ENCODE measurements at places on chromosomes 5 and 9.

GRCh38 chr5:6212244-6212643 lies 166.1 kb downstream of the MED10 start:
- no peak for DNase-seq

DNA sequence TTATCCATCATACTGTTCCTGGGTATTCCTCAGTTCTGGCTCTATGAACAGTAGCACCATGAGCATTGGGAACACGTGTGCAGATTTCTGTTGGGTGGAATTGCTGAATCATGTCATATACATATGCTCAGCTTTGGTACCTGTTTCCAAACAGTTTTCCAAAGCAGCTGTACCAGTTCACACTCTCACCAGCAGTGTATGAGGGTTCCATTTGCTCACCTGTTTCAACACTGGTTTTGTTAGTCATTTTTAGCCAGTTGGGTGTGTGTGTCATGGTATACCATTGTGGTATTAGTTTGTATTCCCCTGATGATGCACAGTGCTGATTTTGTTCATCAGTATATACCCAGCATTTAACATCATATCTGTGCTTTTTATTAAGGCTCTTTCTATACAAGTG lies 56.7 kb upstream of the ECM2 start:
- no peak for DNase-seq

- peak; percentile 19 for DNase-seq
These were observed 403.2 kb upstream of the PTGER4 start for GRCh38 chr5:40276426-40277102.

GRCh38 chr5:96936431-96937320 lies 796 bp downstream of the LNPEP start:
- DNase-seq = peak; percentile 64

DNA sequence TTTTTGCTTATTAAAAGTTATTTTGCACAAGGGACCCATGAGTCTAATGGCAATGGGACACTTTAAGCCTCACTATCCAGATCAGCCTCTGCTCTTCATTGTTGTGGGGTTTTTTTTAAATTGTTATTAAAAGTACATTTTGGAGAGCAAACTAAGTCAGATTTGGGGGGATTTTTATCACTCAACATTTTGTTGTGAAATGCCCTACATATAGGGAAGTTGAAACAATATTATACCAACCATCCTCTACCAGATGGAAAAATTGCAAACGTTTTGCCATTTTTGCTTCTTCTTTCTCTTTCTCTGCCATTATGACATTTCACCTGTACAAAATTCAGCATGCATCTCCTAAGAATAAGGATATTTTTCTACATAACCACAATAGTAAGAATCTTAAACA lies 75.3 kb downstream of the SLC1A3 start:
- DNase-seq = no peak

- no peak for DNase-seq
These were observed 20.2 kb downstream of the ARSB start for GRCh38 chr5:78964889-78965288.

GRCh38 chr9:35102465-35102768 lies 514 bp downstream of the STOML2 start:
- peak; percentile 39 for DNase-seq

- no peak for DNase-seq
These were observed 74.4 kb upstream of the RUSC2 start for GRCh38 chr9:35415402-35416097.

- DNase-seq = no peak
These were observed 35.6 kb downstream of the RASEF start for GRCh38 chr9:83027153-83027891.

GRCh38 chr9:131618071-131618479 lies 72.8 kb downstream of the PRRT1B start:
- no peak for DNase-seq

DNA sequence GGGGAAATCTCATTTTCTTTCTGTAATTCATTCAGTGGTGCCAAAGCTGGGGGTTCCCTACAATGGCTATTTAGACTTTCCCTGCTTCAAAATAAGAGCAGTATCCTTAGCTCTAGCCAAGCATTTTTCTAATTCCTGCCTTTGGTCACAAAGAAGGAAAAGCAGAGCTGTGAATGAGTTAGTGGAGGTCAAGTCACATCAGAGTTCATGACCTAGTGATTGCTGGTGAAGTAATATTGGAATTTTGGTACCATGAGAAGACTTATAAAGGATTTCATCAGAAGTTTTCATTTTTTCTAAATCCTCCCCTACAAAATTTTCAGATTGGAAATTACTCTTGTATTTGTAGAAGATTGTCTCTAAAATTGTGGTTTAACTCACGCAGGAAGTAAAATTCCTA lies 28.0 kb downstream of the DNAJC21 start:
- no peak for DNase-seq

GRCh38 chr9:90906316-90907055 lies 104.9 kb downstream of the SYK start:
- DNase-seq = no peak

GRCh38 chr5:6837519-6838110 lies 124.4 kb downstream of the TENT4A start:
- DNase-seq = peak; percentile 34

GRCh38 chr9:98226516-98226915 lies 28.9 kb downstream of the TBC1D2 start:
- DNase-seq = no peak

GRCh38 chr9:77038281-77039036 lies 19.0 kb downstream of the FOXB2 start:
- DNase-seq = no peak

GRCh38 chr5:31048282-31049270 lies 144.9 kb upstream of the CDH6 start:
- no peak for DNase-seq

GRCh38 chr5:34022121-34022705 lies 14.4 kb upstream of the AMACR start:
- DNase-seq = peak; percentile 60

- no peak for DNase-seq
These were observed 172.4 kb downstream of the IRX2 start for GRCh38 chr5:2579126-2579525.

- DNase-seq = peak; percentile 34
These were observed 4.6 kb downstream of the TEX48 start for GRCh38 chr9:114677418-114677817.

DNA sequence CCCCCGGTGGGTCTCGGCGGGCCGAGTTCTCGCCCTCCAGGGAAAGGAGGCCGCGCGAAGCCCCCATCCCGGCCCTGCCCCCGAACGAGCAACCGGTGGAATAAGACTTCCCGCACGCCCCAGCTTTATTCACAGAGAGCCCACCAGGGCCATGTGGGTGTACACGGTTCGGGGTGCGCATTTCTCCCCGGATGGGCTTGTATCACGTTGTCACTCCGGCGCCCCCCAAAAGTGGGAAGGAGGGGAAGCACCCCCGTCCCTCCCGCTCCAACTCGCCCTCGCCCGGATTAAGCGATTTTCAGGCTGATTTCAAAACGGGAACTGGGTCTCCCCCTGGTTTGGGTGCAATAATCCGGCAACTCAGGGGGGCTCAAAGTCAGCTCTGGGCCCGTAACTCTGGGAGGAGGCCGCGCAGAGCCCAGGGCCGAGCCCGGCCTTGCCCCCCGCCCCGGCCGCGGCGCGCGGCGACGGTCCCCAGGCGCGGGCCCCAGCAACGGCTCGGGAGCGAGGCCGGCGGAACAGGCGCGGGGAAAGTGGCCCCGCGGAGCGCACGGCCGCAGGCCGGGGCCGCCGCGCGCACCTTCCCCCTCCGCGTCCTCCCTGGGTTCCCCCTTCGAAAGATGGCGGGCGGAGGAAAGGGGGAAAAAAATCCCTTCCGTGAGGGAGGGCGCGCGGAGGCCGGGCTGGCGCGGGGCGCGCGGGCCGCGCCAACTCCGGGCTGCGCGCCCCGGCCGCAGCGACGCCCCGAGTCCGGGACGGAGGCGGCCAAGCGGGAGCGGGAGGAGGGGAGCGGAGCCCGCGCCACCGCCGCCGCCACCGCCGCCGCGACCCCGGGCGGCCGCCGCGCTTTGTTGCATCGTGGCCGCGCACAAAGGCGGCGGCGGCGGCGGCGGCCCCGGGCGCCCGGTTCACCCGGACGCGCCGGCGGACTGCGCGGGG lies 644 bp downstream of the BRD3 start:
- DNase-seq = peak; percentile 49

DNA sequence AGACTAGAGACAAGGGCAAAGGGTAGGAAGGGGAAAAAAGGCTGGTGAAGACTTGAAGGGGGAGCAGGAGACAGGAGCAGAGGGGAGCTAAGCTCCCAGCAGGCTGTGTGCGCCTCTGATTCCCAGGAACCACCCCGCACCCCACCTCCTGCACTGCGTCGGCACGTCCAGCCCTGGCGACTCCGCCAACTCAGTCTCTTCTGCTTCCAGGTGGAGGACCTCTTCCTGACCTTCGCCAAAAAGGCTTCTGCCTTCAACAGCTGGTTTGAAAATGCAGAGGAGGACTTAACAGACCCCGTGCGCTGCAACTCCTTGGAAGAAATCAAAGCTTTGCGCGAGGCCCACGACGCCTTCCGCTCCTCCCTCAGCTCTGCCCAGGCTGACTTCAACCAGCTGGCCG lies 30.5 kb downstream of the DYNC2I2 start:
- DNase-seq = no peak

DNA sequence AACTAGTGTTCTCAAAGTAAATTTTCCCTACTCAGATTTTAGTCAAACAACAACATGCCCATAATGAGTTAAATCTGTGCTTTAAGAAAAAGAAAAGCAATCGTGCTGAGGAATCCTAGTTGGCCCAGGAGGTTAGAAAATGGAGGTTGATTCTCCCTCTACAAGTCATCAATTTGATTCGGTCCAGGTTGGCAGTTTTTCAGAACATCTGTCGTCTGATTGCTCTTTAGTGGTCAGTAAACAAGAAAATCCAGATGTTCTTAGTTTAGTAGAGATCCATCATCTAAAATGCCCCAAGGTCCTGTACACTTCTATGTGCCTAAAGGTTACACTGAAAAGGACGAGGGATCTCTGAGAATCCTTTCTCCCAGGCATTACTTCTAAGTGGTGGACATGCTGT lies 659.2 kb downstream of the MTRR start:
- DNase-seq = no peak

DNA sequence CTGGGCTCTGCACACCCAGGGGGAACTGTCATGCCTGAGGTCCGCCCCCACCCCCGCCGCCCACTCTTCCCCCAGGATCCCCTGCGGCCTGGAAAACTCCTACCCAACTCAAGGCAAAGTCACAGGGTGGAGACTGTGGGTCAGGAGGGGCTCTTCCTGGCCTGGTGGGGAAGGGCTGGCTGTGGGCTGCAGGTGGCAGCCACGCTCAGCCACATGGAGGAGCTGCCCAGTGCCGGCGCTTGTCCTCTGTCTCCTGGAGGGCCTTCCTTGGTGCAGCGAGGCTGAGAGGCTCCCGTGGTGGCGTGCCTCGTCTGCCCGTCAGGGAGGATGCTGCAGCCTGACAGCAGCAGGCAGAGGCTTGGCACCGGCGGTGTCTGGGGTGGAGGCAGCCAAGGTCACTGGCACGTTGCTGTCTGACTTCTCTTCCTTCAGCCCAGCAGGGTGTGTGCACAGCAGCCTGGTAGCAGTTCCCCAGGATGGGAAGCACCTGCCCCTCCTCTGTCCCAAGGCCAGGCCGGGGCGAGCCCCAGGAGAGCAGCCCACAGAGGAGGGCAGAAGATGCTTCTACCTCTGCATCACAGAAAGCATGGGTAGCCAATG lies 78.1 kb downstream of the ADAMTS2 start:
- DNase-seq = no peak

DNA sequence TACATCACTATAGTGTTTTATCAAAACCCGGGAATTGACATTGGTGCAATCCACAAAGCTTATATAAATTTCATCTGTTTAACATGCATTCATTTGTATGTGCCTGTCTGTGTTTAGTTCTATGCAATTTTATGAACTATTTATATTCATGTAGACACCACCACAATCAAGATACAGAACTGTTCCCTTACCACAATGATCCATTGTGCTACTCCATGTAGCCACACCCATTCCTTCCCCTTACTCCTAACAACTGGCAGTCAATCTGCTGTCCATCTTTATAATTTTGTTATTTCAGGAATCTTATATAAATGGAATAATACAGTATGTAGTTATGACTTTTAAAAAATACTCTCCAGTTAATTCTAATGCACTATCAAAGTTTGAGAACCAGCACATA lies 389.5 kb downstream of the HTR1A start:
- no peak for DNase-seq

DNA sequence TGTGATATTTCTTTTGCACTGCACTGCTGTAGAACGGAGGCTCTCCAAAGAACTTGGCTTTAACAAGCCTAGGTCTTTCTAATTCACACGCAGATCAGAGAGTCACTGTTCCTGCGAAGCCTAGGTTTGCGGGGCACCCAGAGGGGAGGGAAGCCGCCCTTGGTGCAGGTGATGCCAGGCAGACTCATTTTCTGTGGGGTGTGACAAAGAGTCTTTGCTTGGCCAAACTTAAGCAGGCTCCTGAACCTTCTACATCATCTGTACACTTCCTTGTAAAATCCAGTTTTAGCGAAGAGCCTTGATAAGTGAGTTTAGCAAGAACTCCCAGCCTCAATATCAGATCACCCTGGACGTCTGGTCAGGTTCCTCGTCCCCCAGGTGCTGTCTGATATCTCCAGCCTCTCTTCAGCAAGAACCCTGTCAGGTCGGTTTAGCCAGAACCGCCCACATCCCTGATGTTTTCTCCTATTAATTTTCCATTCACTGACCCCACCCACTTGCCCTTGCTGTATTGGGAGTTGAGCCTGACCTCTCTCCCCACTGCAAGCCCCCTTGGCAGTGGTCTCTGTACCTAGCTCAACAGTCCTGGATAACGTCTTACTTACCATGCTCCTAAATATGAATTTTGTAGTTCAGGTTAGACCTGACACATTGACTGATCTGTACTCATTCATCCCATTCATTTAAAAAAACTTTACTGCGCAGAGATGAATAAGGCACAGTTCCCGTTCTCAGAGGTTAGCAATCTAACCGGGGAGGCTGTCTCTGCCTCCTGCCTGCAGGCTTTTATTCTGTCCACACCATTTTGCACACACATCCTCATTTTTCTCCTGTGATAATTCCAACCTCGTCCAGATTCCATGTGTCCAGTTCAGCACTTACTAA lies 880 bp upstream of the UBAC1 start:
- no peak for DNase-seq

- no peak for DNase-seq
These were observed 81.1 kb upstream of the GNA14 start for GRCh38 chr9:77729177-77729576.

DNA sequence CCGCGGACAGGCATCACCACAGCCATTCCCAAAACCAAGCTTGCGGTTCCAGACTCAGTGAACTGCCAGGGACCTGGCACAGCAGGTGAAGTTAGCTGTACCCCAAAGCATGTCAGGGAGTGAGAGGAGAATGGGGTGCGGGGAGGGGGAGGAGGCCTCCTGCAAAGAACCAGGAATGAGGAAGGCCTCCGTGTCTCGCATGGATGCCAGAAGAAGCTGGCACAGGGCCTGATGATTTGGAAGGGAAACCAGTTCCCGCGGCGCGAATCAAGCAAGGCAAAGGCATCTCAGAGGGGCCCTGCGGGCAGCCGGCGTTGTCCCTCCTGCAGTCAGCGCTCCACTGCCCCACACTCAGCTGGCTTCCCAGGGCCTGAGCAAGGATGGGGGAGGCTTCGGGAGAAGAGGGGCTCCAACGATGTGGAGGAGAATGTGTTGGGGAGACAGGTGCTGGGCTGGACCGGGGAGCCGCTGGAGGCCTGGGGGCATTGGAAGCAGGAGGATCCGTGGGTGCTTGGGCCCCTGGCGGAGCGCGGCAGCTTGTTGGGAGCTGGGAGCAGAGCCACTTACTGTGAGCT lies 14.6 kb downstream of the SLC9A3 start:
- no peak for DNase-seq

- DNase-seq = no peak
These were observed 36.2 kb upstream of the SMARCA2 start for GRCh38 chr9:1978941-1979340.
